ENCODE measurements at places on chromosomes 6 and 20.
A peak's percentile ranks its signal among the peaks of the same experiment; 100 is the strongest.

DNA sequence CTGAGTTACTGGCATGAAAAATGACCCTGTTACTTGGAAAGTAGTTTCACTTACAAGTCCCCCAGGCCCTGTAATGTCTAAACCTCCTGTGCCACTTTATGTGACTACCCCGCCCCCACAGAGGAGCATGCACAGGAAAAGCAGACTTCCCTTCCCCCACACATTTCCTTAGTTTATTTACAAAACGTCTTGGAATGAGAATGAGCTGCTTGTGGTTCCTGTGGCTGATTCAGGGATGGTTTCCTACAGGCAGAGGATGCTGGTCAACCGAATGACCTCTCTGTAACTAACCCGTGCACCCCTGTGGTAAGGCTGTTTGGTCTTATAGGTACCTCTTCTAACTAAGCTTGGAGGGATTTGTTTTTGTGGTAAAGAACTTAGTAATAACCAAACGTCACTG, 28.5 kb downstream of the RSPO3 start:
- DNase-seq: no peak

- no peak for DNase-seq
Measured at GRCh38 chr20:44644230-44644617, 7.3 kb downstream of the ADA start.

DNA sequence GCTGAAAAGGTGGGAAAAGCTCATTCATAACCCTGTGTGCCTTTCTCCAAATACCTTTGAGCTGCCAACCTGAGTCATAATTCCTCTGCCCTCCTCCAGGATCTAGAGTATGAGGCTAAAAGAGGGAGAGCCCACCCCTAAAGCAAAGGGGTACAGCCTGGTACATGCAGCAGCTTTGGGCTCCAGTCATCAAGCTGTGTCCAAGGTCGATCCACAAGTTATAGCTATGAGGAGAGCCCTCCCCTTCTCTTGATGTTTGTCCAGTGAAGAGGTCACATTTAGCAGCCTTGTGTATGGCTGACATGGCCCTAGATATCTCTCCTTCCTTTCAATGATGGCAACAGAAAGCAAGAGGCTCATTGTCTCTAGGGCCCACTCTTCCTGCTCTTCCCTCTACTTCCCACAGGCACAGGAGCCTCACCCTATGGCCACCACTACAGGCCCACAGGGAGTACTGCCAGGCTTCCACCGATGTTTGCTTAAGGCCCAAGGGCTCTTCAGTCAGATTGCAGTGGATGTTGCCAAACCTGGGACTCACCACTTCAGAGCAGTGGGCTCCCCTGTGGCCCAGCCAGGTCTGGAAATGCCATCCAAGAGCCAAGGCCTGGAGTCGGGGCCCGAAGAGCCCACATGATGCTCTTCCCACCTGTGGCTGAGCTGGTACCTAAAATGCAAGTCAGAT, 176.8 kb downstream of the CD83 start:
- DNase-seq: no peak

DNA sequence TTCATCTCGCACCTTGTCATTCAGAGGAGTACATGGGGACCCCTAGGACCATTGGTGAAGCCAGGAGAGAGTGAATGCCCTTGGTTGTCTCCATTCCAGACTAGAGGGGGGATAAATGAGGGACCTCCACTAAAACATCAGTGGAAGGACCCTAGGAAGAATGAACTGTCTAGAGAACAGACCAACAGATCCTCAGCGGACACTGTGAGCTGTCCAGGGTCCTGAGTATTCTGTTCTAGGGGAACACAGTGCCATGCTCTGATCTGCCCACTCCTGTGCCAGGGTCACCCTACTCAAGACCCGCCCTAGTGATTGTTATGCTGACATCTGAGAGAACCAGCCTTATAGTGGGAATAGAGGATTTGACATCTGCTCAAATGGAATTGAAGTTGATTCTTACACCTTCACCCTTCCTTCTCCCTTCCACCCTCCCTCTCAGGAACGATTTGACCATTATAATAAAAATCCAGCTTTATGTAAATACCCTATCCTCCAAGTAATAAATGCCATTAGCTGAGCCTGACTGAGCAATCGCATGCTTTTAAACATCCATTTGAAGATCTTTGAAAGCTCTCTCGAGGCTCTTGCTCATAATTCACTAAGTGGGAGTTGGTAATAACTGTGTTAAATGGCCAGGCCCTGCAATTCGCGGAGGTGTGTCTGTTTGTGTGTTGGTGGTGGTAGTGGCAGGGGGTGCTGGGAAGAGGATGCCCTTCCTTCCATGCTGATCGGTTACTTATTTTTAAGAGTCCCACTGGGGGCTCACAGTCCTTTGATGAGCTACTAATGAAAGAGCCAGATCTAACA, 43.6 kb upstream of the SLC32A1 start:
- no peak for DNase-seq

GRCh38 chr20:58640446-58640845, 10.6 kb upstream of the STX16 start:
- DNase-seq: no peak

- DNase-seq: peak; percentile 86
Measured at GRCh38 chr20:17169585-17170136, 57.2 kb upstream of the PCSK2 start.

GRCh38 chr6:130494729-130495128, 128.9 kb downstream of the TMEM200A start:
- DNase-seq: no peak

GRCh38 chr20:23550227-23550626, 18.1 kb downstream of the CST9L start:
- no peak for DNase-seq

DNA sequence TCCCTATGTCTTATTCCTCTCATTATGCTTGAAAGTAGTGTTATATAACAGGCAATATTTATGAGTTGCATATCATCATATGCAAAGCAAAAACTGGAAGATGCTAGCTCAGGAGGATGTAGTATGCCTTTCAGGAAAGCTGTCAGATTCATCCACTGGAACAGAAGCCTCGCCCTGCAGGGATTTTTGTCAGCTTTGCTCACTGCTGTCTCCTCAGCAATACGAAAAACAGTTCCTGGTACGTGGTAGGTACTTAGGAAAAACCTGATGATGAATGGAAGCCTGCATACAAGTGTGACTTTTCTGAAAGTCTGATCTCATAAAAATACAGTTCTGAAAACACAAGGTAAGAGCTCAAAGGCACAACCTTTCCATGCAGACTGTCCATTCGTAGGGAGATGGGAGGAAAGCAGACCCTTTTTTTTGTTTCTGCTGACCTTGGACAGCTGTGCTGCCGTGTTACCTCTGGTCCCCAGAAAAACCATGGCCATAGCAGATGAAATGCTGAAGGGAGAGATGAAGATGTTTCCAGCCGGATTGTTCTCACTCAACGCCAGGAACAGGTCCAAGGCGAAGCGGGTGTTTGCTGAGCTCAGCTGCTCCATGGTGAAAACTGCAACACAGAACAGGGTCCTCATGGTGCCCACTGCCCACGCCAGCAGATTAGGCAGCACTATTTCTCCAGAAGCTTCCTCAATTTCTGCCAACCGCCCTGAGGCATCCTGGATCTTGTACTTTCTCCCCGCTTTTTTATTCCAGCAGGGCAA, 1.5 kb downstream of the SERPINB1 start:
- no peak for DNase-seq

GRCh38 chr20:57514273-57514751, 10.6 kb downstream of the CTCFL start:
- no peak for DNase-seq

- DNase-seq: peak; percentile 27
Measured at GRCh38 chr20:54184071-54184470, 10.3 kb upstream of the CYP24A1 start.

DNA sequence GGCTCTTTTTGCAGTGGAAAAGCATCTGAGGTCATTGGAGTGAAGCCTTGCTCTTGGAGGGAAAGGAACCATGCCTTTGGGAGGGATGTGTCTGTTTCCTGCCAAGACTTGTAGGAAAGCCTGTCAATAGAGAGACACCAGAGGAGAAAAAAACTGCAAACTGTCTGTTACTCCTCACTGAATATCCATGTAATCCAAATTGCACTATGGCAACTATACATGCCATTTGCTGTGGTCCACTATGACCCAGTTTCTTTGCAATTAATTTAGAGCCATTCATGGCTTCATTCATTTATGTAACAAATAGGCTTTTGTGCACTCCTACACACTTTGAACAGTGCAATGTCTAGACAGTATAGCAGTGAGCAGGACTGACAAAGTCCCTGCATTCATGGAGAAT, 296.5 kb downstream of the SLC35F1 start:
- DNase-seq: no peak

DNA sequence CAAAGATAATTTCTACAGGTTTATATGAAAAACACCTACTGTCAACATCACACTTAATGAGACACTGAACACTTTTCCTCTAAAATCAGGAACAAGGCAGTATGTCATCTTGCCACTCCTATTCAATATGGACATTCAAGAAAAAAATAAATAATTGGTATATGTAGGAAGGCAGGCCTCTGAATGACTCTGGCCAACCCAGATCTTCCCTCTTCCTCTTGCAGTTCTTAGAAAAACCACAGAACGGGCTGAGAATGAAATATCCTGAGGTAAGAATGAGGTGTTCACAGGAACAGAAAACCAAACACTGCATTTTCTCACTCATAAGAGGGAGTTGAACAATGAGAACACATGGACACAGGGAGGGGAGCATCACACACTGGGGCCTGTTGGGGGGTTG, 1207.2 kb upstream of the CITED2 start:
- no peak for DNase-seq

DNA sequence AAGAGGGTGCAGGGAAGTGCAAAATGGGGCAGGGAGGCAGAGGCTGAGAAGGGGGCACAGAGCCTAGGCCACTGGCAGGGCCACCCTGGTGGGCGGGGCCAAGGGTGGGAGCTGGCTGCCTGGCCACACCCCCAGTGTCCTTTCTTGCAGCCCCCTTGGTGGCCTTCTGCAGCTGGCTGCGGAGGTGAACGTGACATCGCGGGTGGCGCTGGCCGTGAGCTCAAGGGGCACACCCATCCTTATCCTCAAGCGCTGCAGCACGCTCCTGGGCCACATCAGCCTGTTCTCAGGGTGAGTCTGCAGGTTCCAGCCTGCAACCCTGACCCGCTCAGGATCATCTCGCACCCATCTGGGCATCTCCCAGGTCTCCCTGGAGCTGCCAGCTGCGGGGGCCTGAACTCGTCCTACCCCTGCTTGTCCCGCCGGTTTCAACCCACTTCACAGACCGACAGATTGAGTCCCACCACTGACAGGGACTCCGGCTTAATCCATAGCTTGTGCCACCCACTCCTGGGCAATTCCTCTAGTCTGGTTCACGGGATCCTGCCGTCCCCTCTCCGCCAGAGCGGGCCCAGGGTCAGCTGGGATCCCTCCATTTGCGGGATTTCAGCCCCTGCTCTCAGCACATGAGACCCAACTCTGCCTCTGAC, 6.2 kb downstream of the BPIFB3 start:
- DNase-seq: no peak

GRCh38 chr6:97085772-97086171, 161.2 kb downstream of the KLHL32 start:
- DNase-seq: no peak

- DNase-seq: no peak
Measured at GRCh38 chr6:85669735-85670194, 27.1 kb upstream of the SYNCRIP start.

DNA sequence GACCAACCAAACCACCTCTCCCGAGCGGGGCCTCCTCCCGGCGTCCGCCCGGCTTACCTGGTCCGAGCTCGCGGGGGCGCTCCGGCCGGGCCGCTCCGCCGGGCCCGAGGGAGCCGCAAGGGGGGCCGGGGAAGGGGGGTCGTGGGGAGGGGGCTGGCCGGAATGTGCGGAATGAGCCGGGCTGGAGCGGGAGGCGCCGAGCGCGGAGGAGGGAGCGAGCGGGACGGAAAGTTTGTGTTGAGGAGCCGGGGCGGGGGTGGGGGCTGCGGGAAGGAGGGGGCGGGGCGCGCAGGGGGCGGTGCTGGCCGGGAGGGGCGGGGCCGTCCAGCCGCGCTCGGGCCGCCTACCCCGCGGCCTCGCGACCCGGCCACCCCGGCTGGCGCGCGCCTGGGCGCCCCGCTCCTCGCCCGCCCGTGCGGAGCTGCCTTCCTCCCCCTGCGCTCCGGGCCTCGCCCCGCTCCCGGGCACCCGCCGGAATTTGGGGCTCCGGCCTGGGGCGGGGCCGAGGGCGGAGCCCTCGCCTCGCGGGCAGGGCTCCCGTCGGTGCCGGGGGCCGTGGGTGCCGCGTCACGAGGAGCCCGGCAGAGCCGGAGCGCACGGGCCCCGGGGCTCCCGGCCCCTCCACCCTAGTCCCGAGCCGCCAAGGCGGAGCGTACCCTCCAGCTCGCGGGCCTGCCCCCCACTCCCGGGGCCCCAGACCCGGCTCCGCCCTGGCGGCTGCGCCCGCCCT, at the start of gene TEAD3:
TEAD3 (minus strand) TSS at position 239 of the 730 bp plus-strand sequence.
- DNase-seq: peak; percentile 33
